ENCODE measurements at places on chromosomes 1 and 21. TPM values are rescaled to one million over a fixed set of nuclear protein-coding genes. Genes with fewer than 3 reads are reported as not detected.

GRCh38 chr1:2068951-2069350 lies 18.7 kb downstream of the PRKCZ start:
- no peak for DNase-seq

SPATA6 gene
- 9.8 TPM for total RNA-seq

FGR gene
- 3.7 TPM for total RNA-seq

DNA sequence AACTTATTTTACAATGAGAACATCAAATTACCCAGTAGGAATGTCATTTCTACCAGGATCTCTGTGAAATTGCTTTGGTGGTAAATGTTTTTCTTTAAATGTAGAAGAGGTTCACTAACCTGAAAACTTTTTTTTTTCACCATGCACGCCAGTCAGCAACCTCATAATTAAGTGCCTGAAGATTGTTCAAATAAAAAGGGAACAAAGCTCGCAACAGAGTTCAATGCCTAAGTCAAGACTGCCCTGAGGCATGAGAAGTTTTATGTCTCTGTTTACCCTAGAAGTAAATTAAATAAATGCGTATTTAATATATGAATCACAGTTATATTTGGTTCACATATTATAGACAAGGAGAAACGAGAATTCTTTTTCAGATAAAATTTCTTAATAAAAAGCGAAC lies 13.8 kb upstream of the SYDE2 start:
- DNase-seq: no peak

SPOCD1 gene
- not detected for total RNA-seq

GRCh38 chr1:239795304-239795703 lies 296.4 kb upstream of the FMN2 start:
- DNase-seq: no peak

CFAP126 gene
- not detected for total RNA-seq

DNA sequence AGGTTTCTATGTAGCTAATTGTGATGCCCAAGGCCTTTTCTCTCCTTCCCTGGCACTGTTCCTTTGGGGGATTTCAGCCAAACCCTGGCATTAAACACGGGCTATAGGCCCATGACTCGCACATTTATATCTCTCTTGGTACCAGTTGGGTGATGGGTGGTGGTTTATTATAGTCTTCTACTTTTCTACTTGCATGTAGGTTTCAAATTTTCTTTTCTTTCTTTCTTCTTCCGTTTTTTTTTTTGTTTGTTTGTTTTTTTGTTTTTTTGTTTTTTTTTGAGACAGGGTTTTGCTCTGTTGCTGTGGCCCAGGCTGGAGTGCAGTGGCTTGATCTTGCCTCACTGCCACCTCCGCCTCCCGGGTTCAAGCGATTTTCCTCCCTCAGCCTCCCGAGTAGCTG lies 1.1 kb downstream of the IL10RB start:
- DNase-seq: no peak

GRCh38 chr1:38652217-38652616 lies 207.4 kb downstream of the RRAGC start:
- no peak for DNase-seq

RGS2 gene
- 18.4 TPM for total RNA-seq

- no peak for DNase-seq
Measured at GRCh38 chr1:233327651-233328141, at the start of gene MAP3K21. Gene MAP3K21, plus strand, starts transcription at chr1:233327724. Its CDS starts 305 bp downstream, at chr1:233328029.

ADPRS gene
- total RNA-seq: 19.1 TPM

GRCh38 chr1:207027206-207027777 lies 5.3 kb downstream of the C1orf116 start:
- no peak for DNase-seq

DNA sequence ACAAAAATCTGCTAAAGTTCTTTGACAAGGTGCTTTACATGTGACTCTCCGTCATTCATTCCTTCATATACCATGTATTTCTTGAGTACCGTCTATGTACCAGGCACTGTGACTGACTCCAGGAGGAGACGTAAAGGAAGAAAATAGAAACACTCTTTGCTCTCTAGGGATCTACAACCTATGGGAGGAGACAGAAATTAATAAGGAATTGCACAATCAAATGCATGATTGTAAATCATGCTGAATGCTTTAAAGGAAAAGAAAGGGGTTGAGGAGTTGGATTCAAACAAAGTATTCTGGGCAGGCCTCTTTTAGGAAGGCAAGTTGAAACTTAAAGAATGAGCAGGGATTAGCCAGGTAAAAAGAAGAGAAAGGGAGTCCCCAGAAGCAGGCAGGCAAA lies 239.1 kb upstream of the FGGY start:
- no peak for DNase-seq

DNA sequence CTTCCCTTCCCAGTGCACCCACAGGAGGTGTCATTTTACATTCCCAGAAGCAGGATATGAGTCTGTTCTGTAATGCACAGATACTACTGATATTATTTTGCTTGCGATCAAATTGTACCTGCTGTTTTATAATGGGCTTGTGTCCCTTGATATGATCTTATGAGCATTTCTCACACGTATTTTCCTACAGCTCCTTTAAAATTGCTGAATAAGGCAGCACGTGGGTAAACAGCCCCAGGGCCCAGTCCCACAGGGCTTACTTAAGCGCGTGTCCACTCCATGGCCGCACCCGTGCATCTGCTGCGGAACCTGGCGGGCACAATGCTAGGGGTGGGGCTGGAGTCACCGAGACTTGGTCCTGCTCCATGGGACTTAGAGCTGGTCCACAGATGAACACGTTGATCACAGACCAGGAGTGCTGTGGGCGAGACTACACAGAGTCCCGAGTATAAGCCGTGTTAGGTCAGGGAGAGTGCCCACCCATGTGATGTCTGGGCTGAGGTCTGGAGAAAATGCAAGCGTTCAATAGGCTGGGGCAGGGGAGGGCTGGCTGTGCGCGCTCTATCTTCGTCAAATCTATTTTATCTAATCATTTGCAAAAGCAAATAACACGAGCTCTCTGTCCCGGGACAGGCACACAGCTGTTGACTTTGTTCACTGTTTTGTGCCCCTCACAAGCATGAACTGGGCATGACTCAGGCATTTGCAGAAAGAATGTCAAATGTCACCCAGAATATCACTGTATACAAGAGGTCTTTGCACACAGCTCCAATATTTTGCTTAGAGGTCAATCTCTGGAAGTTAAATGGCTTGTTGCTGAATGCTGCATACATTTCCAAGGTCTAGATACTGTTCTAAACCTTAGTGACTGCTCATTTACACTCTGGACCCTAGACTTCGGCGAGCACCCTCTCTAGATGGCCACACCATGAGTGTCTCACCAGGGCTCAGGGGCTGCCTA lies 119.3 kb downstream of the CRYAA start:
- DNase-seq: peak; percentile 40

KRTAP19-7 gene
- total RNA-seq: not detected

- no peak for DNase-seq
Measured at GRCh38 chr1:184629266-184629665, 125.4 kb downstream of the EDEM3 start.

CELA3B gene
- total RNA-seq: not detected

- no peak for DNase-seq
Measured at GRCh38 chr1:227952374-227953021, 4.8 kb upstream of the WNT9A start.

- DNase-seq: no peak
Measured at GRCh38 chr1:93770640-93771039, 89.0 kb upstream of the BCAR3 start.

DNA sequence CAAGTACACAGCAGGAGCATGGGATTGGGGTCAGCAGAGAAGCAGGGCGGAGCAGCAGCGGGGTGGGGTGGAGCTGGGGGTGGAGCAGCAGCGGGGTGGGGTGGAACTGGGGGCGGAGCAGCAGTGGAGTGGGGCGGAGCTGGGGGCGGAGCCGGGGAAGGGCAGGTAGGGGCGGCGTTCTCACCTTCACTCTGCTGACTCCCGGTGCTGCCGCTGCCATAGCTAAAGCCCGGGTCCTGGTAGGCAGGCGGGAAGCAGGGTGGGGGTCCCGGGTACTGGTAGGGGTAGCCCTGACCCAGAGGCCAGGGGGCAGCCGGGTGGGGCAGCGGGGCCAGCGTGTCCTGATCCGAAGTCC lies 6.7 kb downstream of the TAS1R3 start:
- no peak for DNase-seq

- DNase-seq: no peak
Measured at GRCh38 chr1:11738783-11739182, 2.8 kb downstream of the AGTRAP start.

PRR9 gene
- total RNA-seq: not detected

GRCh38 chr21:33377221-33377920 lies 25.8 kb upstream of the IFNGR2 start:
- no peak for DNase-seq

- no peak for DNase-seq
Measured at GRCh38 chr1:246437961-246438360, 69.1 kb downstream of the SMYD3 start.

DNA sequence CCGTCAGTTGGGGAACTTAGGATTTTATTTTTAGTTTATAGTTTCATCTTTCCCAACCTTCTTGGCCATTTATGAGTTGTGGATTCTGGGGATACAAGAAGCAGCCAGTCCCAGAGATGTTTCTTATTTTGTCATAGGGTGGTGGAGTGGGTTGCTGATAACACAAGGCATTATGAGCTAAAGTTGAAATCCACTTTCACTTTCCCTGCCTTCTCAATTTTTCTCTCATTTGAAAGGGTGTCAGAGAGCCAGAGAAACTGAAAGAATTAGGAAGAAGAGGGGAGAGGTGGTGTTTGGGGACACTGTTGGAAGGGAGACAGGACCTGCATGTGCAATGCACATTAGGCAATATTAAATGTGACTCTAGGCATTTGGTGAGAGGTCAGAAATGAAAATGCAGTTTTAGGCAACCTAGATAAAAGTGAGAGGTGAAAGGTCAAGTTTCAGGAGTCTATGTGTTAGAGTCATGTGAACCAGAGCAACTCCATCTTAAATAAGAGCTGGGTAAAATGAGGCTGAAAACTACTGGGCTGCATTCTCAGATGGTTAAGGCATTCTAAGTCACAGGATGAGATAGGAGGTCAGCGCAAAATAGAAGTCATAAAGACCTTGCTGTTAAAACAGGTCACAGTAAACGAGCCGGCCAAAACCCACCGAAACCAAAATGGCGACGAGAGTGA lies 71.1 kb upstream of the F3 start:
- DNase-seq: no peak

DNA sequence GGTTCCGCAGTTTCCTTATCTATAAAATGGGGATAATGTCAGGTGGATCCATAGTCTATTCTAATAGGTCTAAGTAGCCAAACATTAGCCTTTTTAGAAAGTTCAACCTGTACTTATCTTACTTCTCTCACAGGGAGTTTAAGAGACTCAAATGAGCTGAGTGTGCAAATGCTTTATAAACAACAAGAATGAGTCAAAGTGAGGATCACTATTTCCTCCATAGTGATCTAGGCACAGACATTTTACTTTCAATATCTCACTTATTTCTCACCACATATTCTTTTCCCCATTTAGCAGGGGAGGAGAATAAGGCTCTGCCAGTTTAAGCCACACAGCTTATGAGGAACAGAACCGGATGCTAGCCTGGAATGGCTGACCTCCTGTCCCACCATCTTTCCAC lies 92.1 kb upstream of the LMO4 start:
- no peak for DNase-seq

DNA sequence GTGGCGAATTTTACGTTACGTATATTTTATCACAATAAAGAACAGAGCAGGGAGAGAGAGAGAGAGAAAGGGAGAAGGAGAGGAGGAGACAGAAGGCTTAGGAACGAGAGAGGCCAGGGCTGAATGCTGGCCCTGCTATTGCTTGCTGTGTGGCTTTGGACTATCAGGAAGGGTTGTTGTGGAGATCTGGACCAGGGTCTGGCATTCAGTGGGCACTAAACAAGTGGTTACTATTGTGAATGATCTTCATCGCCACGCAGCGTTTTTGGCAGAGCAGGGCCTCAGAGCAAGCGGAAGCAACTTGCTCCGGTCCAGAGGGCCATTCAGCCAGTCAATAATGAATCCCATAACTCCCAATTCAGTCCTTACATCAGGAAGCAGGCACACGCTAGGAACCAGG lies 26.4 kb downstream of the PIK3C2B start:
- no peak for DNase-seq

DNA sequence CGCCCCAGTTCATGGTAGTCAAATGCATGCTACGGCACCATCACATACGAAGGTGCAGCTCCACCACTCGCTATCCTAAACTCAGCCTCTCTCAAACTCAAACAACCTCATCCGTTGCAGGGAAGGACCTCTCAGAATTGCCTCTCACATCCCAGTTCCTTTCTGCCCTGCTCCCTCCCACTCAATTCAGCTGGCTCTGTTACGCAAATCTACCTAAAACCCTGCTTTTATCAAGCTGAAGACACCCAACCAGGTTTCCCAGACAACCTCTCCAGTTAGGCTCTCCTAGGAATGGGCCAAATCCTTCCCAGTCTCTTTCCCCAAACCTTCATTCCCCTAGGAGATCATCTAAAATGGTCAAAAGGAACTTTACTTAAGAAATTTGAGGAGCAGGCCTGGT lies 62.9 kb downstream of the CLSTN1 start:
- no peak for DNase-seq

DNA sequence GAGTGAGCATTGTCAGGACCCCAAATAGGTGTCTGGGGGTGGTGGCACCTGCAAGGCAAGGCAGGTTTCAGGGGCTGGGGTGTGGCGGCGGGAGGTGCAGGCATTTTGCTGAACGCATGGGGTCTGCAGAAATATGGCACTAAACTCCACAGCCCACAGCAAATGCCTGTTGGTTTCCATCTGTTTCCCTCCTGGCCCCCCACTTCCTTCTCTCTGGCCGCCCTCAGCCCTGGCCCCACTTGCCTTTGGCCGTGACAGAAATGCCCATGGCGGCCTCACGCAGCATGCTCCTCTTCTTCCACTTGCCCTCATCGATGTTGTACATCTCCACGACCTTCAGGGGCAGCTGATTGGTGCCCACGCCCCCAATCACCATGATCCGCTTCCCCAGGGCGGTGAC lies 13.7 kb downstream of the KLHDC8A start:
- no peak for DNase-seq

LCK gene
- total RNA-seq: 0.51 TPM

DNA sequence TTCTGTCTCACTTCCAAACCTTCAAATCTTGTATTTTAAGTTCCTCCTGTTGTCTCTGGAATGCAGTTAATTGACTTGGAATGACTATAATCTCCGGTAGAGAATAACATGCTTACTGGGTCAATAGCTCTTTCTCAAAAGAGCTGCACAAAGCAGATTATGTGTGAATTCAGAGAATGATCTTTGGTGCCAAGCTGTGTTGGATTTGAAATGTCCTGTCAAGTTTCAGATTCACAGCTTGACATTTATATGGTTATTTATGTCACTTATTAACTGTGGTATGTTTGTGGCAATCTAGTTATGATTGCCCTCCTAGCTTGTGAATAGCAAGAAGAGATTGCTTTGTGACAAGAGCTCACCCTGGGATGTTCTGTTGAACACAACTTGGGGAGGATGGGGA lies 128.3 kb upstream of the KCNE2 start:
- DNase-seq: no peak

DNA sequence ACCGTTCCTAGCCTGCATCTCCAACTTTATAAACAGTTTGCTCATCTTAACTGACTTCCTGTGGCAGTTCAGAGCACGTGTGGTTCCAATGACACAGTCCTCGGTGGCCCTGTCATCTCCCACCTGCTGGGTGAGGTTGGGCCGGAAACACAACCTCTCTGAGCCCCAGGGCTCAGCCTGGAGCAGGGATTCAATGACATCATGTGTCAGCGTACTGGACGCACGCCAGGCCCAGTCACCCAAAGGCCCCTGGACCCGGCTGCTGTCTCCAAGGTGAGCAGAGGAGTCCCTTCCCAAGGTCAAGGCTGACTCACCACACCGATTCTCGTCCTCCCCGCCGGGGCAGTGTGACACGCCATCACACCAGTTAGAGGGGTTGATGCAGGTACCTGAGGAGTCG lies 19.9 kb downstream of the TMPRSS2 start:
- no peak for DNase-seq

Measured in Right ventricle myocardium superior (tissue), 1 donor.